RPMI7951 (cell line): ENCODE measurements at places on chromosomes 2 and 18. TPM values are rescaled to one million over a fixed set of nuclear protein-coding genes. Genes with fewer than 3 reads are reported as not detected.
A peak's percentile ranks its signal among the peaks of the same experiment; 100 is the strongest.

CACNB4 gene
- total RNA-seq = 0.10 and 0.12 TPM in 2 replicates

GAL3ST2 gene
- total RNA-seq = not detected in 2 replicates

- peak; percentile 51 for DNase-seq
Observed at GRCh38 chr2:218658671-218659257, 659 bp downstream of the ZNF142 start.

DNA sequence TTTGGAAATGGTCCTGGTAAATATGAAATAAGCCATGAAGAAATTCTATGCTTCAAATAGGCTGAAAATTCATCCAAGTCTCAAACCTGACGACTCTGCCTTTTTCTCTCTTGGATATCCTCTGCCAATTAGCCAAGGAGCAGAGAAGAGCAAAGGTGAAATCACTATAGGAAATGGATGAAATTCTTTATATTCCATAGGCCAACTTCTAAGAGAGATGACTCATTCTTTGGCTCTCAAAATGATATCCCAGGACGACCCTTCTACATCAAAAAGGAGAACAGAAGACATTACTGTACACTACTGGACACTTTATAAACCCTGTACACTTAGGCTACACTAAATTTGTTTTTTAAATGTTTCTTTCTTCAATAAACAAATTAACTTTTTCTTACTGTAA, 22.7 kb downstream of the PDE1A start:
- no peak for DNase-seq

DNA sequence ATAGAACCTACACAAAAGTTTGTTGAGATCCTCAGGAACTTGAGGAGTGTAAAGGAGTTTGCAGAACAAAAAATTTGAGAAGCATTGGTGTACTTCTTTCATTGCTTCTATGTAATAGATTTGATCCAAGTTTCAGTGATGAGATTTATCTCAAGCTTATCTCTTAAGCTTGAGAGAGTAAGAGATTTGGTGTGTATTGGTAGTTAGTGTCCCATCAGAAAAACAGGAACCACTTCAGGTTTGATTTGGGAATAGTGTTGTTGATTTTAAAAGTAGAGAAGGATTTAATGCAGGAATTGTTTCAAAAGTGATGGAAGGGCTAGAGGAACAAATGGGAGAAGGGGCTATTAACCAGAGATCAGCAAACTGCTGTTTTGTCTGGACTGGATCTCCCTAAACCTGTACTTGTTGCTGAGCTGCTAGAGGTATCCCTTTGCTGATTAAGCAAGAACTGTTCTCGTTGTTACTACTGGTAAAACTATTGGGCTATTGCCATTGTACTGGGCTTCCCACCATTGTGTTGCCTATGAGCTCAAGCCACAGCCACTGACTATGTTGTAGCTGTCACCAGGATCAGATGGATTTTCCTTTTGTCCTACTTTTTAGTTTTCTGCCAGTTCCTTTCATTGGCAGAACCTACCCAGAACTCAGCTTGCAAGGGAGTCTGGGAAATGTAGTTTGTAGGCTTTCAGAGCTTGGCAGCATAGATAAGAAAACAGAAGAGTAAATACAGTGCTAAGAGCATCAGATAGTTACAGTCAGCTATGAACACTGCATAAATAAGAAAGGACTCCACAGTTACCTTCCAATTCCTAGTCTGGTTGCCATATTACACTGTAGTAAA, 39.3 kb downstream of the RAB10 start:
- no peak for DNase-seq
